ENCODE measurements at places on chromosomes 7 and 10.
A peak's percentile ranks its signal among the peaks of the same experiment; 100 is the strongest.

DNA sequence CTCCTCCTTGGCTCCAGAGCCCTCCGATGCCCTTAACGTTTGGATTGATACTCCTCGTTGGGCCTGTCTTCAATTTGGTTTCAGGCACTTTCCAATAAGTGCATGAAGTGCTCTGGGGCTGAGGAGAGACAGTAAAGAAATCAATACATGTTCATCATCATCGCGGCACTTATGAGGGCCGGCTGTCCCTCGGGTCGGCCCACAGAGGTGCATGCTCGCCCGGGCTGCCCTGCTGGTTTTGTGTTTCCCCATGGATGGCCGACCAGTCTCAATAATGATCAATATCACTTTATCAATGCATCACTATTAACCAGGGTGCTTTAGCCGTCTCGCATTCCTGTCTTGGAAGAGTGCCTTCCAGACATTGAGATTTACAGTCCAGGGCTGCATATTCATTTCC, 154.2 kb downstream of the EBF3 start:
- DNase-seq, result no peak

DNA sequence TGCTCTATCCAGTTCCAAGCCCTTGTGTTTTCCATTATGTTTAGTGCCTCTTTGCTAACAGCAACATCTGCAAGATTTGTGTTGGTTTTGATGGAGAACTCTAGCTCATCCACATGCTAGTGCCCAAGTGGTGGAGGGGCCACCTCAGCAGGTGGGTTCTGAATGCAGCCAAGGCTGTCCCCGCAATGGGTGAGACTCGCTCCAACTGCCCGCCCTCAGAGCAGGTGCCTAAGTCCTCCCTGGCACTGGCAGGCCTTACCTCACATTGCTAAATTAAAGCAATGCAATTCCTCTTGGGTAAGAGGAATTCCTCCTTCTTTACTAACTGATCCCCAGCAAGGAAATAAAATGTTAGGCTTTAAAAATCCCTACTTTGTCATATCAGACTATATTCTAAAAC, 146.8 kb downstream of the ADCY1 start:
- no peak for DNase-seq

GRCh38 chr10:77319557-77319956, 318.1 kb downstream of the KCNMA1 start:
- peak; percentile 41 for DNase-seq

DNA sequence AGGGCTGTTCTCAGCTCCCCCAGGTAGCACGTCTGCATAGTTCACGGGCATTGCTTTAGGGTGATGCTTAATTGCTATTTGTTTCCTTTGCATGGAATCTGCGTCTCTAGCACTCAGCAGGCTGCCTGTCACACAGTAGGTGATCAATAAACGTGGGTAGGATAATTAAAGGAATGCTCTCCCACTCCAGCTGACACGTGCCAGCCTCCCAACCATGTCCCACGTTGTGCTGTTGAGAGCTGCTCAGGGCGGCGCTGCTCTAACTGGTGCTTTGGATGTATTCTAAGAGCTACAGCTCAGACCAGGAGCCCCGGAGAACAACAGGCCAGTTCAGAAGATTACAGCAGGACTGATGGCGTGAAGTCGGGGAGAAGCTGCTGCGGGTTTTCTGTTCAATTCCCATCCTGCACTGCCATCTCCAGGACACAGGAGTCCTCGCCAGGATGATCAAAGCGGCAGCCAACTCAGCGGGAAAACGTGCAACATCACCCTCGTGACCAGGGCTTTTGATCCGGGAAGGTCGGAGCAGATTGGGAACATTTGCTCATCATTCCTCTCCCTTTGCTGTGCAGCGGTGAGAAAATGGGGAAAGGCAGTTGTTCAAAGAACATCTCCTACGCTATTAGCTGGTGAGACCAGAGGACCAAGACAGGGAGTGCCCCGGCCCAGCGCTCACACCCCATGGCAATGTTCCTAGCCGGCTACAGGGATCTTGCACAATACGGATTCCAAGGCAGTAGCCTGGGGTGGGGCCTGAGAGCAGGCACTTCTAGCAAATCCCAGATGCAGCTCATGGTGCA, 50.5 kb upstream of the FOXK1 start:
- DNase-seq, result peak; percentile 90

DNA sequence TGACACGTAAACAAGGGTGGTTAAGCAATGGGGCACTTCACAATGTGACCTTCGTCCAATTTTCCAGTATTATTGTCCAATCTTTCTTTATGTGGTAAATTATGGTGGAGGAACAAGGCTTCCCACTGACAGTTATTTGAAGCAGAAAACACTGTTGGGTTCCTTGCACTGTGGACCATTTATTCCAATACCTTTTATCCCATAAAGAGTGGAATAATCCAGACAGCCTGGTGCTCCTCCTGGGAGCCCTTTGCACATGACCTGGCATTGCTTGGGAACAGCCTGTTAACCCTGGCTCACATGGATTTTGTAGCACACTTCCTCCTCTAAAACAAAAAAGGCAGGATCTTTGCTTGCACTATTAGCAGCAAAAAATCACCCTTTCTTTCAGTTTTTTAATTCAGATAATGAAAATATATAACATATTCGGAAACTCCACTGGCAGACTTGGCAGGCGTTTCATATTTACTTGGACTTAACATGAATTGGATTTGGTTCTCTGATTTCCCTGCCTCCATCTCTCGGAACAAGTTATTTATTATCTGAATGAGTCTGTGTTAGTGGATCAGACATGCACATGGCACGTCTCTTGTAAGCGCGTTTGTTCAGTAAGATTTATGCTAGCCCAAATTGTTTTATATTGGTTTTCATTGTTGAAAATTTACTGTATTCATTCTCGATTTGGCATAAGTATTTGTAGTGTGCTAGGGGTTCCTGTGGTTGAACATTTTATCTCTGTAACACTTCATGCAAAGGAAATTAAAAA, 59.3 kb downstream of the BMPER start:
- no peak for DNase-seq

DNA sequence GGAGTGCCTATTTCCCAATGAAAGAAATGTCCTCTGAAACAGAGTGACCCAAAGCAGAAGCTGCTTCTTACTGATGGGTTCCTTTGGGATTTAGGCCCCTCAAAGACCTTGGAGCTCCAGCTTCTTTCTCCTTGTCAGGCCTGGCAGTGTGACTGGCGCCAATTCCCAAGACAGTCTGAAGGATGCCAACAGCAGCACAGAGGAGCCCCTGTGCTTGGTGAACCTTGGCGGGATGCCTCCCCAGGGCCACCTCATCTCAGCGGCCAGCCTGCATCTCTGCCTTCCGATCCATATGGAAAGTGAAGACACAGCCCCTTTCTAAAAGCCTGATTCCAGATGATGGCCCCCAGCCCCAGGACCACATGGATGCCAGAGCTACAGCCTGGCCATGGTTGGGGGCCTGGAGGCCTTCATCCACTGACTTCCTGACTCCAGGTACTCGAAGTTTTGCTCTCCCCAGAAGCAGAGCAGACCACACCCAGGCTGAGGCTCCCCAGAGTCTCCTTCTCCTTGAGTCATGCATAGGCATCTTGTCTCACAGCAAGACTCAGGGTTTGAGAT, 45.4 kb downstream of the FBXW4 start:
- DNase-seq, result no peak

GRCh38 chr7:111820621-111821020, 258.3 kb upstream of the IMMP2L start:
- no peak for DNase-seq

DNA sequence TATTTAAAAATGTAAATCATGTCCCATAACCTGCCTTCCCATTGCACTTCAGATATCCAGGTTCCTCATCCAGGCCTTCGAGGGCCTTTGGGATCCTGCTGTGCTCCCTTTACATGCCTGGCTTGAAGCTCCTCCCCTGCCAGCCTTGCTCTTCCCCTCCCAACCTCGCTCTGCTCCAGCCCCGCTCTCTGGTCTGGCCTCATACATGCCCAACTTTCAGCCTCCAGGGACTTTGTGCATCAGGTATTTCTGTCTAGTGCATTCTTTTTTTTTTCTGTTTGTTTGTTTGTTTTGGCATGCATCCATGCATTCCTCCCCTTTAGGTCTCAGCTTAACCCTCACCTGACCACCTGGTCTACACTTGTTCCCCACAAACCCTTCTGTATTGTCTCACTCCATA, 160.3 kb downstream of the SNX10 start:
- DNase-seq, result no peak

- peak; percentile 20 for DNase-seq
These were observed 58.0 kb upstream of the STRIP2 start for GRCh38 chr7:129376076-129376777.

DNA sequence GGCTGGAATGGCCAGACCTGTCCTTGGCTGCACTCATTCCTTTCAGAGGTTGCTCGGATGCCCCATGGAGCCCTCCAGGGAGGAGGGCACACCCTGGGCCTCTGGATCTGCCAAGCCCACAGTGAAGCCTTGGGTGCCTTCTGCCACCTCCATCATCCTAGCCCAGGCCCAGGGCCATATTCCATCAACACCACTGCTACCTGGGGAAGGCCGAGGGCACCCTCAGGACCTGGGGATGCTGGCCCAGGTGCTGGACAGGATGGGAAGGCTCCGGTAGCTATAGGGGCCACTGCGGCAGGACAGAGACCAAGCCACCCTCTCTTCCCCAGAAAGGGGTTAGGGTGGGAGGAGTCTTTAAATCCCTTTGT, 810 bp downstream of the OPN4 start:
- no peak for DNase-seq

GRCh38 chr7:48048113-48048512, 12.8 kb downstream of the C7orf57 start:
- no peak for DNase-seq

GRCh38 chr10:26573674-26574073, 123.8 kb upstream of the PDSS1 start:
- DNase-seq, result no peak

- DNase-seq, result no peak
These were observed 382.3 kb upstream of the MTPN start for GRCh38 chr7:136359333-136359903.

Data from AG08396 (cell line).